Suppressor macrophage (primary cell): ENCODE measurements at places on chromosomes 5 and 9.

DNA sequence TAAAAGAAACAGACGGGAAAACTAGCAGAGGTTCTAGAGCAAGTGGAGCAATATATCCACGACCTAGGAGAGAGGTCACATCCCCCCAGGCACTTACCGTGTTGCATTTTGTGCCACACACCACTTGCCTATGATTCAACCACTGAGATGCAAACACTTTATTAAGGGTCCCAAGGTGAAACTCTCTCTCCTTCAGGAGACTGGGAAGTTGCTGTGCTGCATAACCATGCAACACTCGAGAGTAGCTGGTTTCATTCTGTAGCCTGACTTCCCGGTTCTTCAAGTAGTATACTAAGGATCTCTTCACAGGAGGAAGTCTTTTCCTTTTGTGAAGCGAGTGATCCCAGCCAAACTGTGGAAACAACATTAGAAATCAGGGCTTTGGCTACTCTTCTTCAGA is 1.6 kb downstream of the DCAF12 start:
- peak; percentile 72 for DNase-seq

DNA sequence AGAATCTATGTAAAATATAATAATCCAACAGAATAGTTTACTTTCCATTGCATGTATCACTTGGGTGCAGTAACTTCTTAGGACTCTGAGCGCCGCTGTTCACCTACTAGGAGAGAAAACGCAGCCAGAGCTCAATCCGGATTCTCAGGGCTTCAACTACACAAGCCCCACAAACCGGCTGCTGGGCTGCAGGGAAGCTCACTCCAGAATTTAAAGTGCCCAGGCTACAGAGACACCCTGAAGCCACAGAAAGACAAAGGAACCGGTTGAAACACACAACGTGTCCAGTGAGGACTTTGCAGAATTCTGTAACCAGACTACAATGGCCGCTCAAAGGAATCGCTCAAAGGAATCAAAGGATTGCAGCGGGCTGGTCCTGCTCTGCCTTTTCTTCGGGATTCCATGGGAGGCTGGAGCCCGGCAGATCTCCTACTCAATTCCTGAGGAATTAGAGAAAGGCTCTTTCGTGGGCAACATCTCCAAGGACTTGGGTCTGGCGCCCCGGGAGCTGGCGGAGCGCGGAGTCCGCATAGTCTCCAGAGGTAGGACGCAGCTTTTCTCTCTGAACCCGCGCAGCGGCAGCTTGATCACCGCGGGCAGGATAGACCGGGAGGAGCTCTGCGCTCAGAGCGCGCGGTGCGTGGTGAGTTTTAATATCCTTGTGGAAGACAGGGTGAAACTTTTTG is at the start of gene PCDHGA10:
Gene PCDHGA10 (plus strand): TSS at position 134 of the 686 bp plus-strand sequence. CDS start 189 bp downstream, at position 323.
- DNase-seq, result peak; percentile 83

GRCh38 chr5:153565822-153566221 is 75.4 kb downstream of the GRIA1 start:
- DNase-seq, result no peak

- no peak for DNase-seq
Measured at GRCh38 chr9:89835666-89836065, 230.9 kb downstream of the GADD45G start.

DNA sequence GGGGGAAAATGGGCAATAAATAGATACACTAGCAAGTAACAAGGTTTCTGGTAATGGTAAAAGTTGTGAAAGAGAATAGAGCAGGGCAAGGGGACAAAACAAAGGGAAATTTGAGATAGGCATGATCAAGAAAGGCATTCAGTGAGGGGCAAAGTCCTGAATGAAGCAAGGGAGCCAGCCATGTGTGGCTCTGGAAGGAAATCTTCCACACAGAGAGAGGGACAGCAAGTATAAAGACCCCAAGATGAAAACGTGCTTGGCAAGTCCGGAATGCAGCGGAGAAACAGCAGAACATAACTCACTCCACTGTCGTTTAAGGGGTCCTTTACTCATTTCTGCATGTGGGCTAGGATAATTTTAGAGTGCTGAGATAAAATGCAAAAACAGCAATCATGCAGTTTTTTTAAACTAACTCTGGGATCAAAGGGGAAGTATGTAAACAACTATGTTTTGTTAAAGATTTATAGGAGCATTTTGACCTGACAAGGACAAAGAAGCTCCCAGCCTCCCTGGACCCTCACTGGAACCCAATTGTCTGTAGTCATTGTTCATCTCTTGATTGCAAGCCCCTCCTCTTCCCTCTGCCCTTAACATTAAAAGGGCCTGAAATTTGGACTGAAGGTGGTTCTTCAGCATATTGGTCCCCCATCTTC is 22.9 kb upstream of the AOPEP start:
- DNase-seq, result no peak

GRCh38 chr5:32964261-32964660 is 253.1 kb downstream of the NPR3 start:
- DNase-seq, result no peak

GRCh38 chr9:136890661-136891060 is 4.3 kb downstream of the TRAF2 start:
- DNase-seq, result no peak

DNA sequence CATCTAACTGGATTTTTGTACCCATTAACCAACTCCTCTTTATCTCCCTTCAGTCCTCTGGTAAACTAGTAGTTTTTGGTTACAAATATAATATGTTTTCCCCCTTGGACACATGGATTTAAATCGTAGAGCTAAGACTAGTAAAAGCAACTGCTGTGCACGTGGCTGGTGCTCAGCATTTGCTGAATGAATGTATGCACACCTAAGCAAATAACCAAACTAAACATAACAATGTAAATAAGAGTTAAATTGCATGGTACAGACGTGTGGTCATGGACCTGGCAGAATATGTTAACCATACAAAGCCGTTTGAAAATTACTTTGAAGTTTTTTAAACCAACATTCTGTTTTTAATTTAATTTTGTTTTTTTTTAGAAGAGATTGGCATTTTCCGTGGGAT is 65.2 kb upstream of the FYB1 start:
- no peak for DNase-seq

DNA sequence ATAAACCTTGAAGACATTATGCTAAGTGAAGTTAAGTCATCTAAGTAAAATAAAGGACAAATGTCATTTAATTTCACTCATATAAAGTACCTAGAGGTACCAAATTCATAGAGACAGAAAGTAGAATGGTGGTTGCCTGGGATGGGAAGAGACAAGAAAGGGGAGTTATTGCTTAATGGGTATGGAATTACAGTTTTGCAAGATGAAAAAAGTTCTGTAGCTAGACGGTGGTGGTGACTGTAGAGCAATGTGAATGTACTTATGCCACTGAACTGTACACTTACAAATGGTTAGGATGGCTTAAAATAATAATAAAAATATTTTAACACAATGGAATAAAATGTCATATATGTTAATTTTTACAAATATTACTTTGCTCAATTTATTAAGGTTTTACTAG is 128.0 kb downstream of the MPDZ start:
- no peak for DNase-seq
